ENCODE measurements at places on chromosomes 3 and 15.
A peak's percentile ranks its signal among the peaks of the same experiment; 100 is the strongest.

GRCh38 chr3:3316521-3316920 is 137.0 kb upstream of the CRBN start:
- DNase-seq: no peak

DNA sequence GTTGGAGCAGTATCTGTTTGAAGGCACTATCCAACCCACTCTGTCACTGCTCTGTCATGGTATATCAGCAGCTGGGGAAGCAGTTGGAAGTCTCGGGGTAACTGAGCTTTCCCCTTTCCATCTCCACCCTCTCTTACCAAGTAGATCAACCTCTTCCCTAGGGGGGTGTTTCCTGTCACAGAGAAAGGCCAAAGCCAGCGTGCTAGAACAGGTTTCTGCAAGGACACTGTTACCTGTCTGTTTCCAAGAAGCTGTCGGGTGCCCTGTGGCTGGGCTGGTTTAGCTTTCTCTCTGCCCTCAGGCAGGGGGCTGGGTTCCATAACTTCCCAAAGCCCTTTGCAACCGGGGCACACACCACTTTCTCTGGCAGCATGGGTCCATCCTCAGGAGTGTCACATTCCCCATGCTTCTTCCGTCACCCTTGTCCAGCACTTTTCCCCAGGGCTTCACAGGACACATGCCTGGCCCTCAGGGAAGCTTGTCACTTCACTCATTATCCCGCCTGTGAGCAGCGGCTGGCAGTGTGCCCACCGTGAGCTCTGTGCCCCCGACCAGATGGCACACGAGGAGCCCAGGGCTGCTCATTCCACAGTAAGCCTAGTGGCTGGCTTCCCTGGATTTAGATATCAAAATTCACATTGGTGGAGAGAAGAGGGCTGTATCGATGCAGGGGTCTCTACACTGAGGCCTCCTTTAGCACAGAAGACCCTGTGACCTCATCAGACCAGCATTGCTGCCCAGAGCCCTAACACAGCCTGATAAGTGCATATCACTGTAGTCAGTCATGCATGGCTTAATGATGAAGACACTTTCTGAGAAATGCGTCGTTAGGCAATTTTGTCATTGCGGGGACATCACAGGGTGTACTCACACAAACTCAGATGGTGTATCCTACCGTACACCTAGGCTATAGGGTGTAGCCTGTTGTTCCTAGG is 205.8 kb downstream of the SLCO3A1 start:
- DNase-seq: no peak

DNA sequence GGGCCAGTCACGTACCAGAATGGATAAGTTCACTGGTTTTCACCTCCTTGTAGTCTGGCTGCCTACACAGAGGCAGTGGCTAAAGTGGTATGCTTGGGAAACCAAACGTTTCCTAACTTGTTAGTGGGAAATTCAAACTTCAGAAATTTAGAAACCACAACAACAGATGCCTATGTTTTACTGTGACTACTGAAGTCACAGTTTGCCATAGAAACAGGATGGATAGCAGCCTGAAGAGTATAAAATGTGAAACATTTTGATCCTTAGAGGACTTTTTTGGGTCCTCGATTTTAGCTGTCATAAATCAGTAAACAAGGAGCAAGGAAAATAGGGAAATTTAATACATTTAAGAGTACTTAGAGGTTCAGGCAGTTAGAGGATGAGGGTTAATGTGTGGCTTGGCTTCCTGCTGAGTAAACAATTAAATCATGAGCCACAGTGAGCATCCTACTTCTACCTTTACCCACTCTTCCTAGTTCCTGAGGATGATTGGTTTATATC is 48.6 kb downstream of the CMSS1 start:
- no peak for DNase-seq

DNA sequence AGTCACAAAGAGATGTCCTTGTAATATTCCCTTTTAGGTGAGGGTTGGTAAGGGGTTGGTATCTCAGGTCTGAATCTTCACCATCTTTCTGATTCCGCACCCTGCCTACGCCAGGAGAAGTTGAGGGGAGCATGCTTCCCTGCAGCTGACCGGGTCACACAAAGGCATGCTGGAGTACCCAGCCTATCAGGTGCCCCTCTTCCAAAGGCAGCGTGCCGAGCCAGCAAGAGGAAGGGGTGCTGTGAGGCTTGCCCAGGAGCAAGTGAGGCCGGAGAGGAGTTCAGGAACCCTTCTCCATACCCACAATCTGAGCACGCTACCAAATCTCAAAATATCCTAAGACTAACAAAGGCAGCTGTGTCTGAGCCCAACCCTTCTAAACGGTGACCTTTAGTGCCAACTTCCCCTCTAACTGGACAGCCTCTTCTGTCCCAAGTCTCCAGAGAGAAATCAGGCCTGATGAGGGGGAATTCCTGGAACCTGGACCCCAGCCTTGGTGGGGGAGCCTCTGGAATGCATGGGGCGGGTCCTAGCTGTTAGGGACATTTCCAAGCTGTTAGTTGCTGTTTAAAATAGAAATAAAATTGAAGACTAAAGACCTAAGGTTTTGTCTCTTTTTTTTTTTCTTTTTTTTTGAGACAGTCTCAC is 19.8 kb downstream of the TYRO3 start:
- DNase-seq: no peak

- no peak for DNase-seq
These were observed 278.1 kb downstream of the ULK4 start for GRCh38 chr3:41683666-41684350.

DNA sequence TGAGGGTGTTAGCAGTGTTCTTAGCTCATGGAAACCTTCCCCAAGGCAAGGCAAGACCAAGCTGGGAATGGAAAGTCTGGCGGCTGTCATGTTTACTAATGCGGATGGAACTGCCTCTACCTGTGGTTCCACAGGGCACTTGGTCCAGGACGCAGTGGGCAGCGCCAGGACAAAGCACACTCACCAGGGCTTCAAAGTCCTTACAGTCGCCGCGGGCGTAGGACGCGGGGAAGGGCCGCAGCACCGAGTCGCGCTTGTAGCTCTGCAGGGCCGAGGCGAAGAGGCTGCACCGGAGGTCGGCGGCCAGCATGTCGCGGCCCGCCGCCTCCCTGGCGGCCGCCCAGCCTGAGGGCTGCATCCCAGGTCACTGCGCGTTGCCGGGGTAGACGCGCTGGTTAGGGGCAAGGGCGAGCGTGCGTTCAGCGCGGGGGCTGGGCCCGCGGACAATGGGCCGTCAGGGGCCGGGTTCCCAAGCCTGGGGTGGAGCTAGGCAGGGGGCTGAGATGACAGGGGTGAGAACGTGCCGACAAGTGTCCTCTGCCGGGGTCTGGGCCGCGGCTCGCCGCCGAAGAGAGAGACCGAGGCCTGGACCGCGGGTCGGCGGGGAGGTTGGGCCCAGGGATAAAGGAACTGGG is 497 bp downstream of the PARP16 start:
- no peak for DNase-seq

GRCh38 chr3:184832044-184832443 is 20.1 kb downstream of the VPS8 start:
- DNase-seq: no peak

- peak; percentile 13 for DNase-seq
These were observed 657 bp downstream of the TLNRD1 start for GRCh38 chr15:81001152-81002008.

GRCh38 chr3:141471160-141471559 is 15.7 kb upstream of the RASA2 start:
- no peak for DNase-seq

GRCh38 chr3:89314454-89315098 is 207.2 kb downstream of the EPHA3 start:
- DNase-seq: no peak

- DNase-seq: no peak
These were observed 502.1 kb upstream of the RASGRP1 start for GRCh38 chr15:39066677-39067076.

- DNase-seq: no peak
These were observed 30.2 kb downstream of the BCL2L10 start for GRCh38 chr15:52082197-52083036.

DNA sequence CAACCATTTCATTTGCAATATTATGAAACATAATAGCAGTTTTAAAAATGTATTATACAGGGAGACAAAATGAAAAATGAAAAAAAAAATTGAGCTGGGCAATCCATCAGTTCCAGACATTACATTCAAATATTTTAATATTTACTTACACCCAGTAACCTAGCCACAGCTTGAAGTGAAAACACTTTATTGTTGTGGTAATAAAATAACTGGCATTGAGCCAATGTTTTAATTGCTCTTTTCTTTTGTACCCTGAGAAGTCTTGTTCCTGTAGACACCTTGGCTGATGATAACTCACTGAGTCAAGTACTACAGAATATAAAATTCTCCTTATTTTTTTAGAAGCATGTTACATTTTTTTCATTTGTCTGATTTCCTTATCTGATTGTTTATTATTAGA is 180.6 kb downstream of the ROBO1 start:
- no peak for DNase-seq

DNA sequence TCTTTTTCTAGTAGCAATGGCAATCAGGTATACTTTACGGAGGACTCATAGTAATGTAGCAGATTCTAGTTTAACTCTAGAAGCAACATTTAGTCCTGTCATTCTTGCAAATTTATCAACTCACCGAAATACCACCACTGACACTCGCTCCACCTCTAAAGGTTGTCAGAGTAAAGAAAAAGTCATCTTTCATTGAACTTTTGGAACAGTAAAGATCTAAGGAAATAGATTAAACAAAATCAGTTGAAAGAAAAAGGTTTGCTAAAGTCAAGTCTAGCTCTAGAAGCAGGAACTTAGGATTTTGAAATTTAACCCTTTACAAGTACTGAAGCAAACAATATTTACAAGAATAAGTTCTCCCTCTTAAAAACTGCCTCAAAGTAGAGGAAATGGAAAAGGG is 8.7 kb downstream of the ATP8B4 start:
- DNase-seq: no peak

DNA sequence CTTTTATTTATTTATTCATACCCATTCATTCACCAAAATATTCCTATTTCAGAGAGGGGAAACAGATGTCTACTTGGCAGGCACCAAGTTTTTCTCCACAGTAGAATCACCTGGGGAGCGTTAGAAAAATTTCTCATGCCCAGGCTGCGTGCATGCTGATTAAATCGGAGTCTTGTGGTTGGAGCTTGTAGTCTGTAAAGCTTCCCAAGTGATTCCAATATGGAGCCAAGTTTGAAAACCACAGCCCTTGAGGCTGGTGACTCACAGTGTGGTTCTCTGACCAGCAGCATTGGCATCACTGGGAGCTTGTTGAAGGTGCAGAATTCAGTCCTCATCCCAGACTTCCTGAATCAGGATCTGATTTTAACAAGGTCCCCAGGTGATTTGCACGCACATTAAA is 49.7 kb downstream of the PDHB start:
- no peak for DNase-seq

- no peak for DNase-seq
These were observed 11.8 kb downstream of the LPCAT4 start for GRCh38 chr15:34355241-34355640.

- no peak for DNase-seq
These were observed 62.2 kb upstream of the GOLIM4 start for GRCh38 chr3:168157903-168158302.

DNA sequence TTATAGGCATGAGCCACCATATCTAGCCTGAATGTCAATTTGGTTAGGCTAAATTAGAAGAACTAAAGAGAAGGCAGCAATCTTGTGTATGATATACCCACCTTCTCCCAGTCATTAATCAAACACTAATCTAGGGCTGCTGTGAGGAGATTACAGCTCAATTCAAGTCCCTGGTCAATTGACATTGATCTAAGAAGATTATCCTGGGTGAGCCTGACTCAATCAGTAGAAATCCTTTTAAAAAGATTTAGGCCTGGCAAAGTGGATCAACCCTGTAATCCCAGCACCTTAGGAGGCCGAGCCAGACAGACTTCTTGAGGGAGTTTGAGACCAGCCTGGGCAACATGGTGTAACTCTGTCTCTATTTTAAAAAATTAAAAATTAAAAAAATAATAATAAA is 2.5 kb upstream of the DNAH12 start:
- no peak for DNase-seq
